ENCODE measurements at places on chromosomes 13 and 19.

GRCh38 chr19:34432797-34433196, 4.6 kb downstream of the UBA2 start:
- DNase-seq = no peak

DNA sequence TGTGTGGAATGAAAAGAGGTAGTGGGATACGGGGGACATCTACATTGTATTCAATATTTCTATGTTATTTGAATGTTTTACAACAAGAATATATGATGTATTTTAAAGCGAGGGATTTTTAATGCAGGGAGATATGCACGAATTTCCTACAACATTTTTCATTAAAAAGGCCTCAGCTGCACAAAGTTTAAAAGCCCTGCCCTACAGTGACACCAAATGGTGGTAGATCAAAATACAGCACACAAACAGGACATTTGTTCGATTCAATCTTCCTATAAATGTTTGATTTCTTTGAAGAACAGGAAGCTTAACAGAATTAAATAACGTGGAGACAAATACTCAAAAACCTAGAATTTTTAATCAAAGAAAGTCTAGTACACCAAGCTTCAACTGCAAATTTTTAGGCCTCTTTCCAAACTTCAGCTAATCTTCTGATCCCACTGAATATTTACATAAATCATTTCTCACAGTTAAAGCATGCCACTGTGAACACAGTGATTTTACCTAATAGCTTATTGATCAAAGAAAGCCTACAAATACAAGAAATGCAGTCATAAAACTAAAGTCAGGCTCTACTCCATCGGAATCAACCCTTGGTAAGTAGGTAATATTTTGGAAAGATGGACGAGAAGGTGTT, 257.2 kb downstream of the DIAPH3 start:
- peak; percentile 1 for DNase-seq

GRCh38 chr13:86051134-86052103, 252.2 kb upstream of the SLITRK6 start:
- peak; percentile 21 for DNase-seq

GRCh38 chr13:28606466-28606865, 52.5 kb upstream of the POMP start:
- DNase-seq = no peak

DNA sequence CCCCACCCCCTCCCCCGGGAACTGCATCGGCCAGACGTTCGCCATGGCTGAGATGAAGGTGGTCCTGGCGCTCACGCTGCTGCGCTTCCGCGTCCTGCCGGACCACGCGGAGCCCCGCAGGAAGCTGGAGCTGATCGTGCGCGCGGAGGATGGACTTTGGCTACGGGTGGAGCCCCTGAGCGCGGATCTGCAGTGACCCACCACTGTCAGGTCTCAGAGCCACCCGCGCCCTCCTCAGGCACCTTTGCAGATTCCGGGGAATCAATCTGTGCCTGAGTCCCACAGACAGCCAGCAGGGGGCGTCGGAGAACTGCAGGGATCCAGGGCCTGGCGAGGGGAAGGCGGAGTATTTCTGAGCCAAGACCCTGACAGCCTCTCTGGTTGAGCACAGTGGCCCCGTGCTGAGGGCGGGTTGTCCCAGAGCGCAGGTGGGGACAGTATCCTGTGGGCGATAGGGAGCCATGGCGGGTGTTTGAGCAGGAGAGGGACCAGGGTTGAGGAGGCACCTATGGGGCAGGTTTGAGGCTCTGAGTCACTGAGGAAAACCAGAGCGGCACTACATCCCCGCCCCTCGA, 30.4 kb upstream of the CYP4F8 start:
- peak; percentile 0 for DNase-seq

DNA sequence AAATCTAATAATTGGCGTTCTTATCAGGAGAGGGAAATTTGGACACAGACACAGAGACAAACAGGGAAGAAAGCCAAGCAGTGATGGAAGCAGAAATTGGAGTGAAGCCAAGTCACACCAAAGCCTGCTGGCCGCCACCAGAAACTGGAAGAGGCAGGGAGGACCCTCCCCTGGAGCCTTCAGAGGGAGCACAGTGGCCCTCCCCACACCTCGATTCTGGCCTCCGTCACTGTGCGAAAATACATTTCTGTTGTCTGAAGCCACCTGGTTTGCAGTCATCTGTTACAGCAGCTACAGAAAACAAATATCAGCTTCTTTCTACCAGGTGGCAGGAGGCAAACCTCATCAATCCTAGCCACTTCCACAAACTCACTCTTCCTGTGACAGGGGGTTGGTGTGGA, 8.3 kb upstream of the TLE6 start:
- peak; percentile 53 for DNase-seq

GRCh38 chr19:39031368-39032062, 834 bp downstream of the FBXO27 start:
- no peak for DNase-seq

GRCh38 chr19:10133596-10133995, 13.9 kb upstream of the EIF3G start:
- DNase-seq = peak; percentile 72

- DNase-seq = no peak
These were observed 6.0 kb upstream of the HAS1 start for GRCh38 chr19:51729781-51730180.

DNA sequence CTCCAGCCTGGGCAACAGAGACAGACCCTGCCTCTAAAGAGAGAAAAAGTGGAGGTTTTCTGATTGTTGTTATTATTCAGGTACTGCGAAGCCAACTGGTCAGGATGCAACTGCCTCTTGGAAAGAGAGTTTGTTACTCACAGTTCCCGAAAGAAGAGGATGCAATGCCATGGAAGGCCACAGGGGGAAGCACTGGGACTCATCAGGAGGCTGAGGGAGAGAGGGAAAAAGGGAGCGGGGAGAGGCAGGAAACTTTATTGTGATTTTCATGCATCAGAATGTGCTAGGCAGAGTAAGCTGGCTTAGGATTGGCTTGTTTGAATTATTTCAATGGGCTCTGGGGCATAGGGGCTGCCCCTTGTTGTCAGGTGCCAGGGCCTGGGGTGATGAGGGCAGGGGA, 27.6 kb downstream of the MYO9B start:
- no peak for DNase-seq
